ENCODE measurements at places on chromosomes 5 and 9.

GRCh38 chr9:135002336-135002735, 84.6 kb upstream of the FCN1 start:
- DNase-seq = no peak

GRCh38 chr9:80127920-80128319, 556.2 kb downstream of the TLE4 start:
- no peak for DNase-seq

GRCh38 chr5:178383919-178384815, 151.6 kb upstream of the PHYKPL start:
- no peak for DNase-seq

DNA sequence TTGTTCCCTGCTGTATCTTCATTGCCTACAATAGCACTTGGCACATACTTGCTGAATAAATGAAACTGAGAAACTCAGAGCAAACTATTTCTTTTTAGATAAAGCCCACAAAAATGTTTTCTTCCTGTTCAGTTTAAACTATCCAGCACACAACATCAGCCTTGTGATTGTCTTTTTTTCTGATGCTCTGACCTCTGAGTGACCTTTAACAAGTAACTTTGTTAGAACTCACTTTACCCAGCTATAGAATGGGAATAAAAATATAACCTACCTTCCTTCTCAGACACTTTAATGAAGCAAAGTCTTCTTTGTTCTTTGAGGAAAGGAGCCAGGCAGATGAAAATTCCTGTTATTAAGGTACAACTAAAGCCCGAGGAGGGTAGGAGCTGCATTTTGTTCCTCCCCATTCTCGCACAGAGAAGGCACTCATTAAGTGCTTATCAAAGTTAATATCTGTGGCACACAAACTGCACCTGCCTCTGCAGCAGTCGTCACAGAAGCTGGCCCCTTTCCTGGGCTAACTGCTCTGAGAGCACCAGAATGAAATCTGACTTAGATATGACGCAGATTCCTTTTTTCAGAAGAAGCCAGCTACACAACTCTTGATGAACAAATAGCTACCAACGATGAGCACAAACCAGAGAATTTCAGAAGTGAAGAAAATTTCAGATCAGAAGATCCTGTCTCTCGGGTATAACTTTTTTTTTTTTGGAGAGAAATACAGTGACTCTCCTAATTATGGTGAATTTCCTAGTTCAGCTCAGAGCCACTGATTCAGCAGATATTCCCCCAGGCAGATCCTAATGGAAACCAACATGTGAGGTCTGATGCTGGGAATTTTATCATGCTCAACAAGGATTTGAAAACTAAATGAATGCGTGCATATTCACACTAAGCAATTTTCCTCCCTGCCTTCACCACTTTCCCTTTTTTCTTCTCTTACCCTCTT, 31.0 kb upstream of the NR3C1 start:
- DNase-seq = peak; percentile 16

DNA sequence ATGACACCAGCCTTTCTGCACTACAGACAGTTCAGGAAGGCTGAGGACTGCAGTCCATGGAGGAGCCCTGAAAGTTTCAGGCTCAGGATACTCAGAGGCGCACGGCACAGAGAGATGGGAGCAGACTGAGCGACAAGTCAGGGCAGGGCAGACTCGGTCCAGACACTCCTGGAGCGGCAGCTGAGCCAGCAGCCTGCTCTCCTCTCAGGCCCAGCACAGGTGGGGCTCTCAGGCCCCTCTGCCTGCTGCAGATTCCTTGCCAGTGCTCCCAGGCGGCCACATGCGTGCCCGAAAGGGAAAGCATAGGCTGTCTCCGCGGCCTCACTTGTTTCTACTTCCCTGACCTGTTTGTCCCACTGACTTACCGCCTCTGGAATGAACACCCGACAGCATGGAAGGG, 228.3 kb downstream of the IRX2 start:
- DNase-seq = no peak

- DNase-seq = no peak
Measured at GRCh38 chr5:44665101-44665701, 143.5 kb upstream of the MRPS30 start.

- DNase-seq = no peak
Measured at GRCh38 chr9:15469862-15470261, 40.9 kb downstream of the PSIP1 start.

DNA sequence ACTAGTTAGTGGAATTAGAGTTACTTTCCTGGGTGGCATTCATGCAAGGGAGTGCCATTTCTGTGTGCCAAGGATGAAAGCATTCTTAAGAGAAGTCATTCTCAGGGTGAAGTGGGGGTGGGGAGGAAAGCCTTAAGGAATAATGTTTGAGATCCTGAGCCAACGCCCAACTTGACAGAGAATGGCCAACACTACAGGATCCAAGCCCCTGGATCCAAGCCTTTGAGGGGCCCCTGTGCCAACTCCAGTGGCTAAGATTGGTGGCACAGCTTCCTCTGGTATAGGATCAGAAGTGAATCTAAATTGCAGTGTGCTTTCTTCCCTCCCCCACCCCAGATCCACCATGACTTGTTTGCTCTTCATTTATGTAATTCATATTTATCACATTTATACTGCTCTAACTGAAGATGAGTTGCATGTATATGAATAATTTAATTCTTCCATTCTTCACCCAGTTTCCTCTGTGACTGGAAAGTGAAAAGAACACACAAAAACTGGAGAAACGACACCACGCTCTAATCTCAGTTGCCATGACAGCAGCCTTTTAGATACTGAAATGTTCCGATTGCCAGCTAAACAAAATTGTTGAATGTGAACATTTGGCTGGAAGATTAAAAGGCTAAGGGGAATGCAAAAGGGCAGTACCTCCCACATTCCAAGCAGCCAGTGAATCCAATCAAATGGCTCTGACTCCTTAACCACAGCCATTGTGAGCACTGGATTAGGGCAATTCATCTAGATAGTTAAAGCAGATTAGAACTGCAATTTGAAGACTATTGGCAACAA, 4.5 kb downstream of the ZNF608 start:
- DNase-seq = no peak

DNA sequence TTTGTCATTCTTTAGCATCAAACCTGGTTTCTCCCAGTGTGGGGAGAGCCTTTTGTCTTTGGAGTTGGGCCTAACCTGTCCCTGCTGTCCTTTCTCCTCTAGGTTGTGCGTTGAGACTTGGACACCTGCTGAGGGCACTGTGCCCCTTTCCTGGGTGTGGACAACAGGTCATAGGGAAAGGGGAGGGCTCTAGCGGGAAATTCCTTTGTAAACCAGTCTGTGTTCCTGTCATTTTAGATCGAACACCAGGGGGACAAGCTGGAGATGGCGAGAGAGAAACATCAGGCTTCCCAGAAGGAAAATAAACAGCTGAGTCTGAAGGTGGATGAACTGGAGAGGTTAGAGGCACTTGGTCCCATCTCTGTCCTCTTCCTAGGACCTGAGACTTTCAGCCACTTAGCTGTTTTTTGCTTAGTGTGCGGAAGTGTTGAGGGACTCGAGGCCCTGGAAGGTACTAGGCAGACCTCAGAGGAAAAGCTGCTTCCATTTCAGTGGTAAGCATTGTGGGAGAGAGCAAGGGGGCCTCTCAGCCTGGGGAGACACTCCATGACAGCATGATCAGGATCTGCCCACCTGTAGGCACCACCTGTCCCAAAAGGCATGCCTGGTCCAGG, 8.6 kb upstream of the GLE1 start:
- DNase-seq = no peak

DNA sequence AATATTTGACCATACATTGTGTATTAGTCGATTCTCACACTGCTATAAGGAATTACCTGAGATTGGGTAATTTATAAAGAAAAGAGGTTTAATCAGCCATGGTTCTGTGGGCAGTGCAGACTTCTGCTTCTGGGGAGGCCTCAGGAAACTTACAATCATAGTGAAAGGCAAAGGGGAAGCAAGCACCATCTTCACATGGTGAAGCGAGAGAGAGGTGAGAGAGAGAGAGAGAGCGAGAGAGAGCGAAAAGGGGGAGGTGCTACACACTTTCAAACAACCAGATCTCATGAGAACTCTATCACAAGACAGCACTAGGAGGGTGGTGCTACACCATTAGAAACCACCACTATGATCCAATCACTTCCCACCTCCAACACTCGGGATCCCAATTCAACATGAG, 4.1 kb upstream of the GRAMD2B start:
- DNase-seq = no peak

- no peak for DNase-seq
Measured at GRCh38 chr9:76818271-76818670, 54.0 kb downstream of the PCA3 start.

- no peak for DNase-seq
Measured at GRCh38 chr5:32854473-32854872, 143.4 kb downstream of the NPR3 start.

GRCh38 chr9:86792136-86792535, 155.2 kb downstream of the GAS1 start:
- no peak for DNase-seq

DNA sequence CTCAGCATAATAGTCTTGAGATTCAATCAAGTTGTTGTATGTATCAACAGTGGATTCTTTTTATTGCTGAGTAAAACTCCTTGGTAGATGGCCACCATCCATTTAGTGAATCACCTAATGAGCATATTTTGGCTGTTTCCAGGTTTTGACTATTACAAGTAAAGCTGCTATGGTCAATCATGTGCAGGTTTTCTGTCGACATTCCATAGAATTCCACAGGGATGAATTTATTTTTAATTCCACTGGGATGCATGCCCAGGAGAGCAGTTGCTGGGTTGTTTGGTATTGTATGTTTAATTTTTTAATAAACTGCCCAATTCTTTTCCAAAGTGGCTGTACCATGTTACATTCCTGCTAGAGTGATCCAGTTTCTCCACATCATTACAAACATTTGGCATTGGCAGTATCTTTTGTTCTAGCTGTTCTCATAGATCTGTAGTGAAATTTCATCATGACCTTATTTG, 10.5 kb upstream of the S1PR3 start:
- DNase-seq = no peak

- no peak for DNase-seq
Measured at GRCh38 chr5:179185256-179185940, 125.2 kb downstream of the ZNF354C start.

- no peak for DNase-seq
Measured at GRCh38 chr5:143554918-143555477, 151.5 kb upstream of the NR3C1 start.

GRCh38 chr5:113634957-113635356, 121.5 kb downstream of the YTHDC2 start:
- DNase-seq = no peak

- no peak for DNase-seq
Measured at GRCh38 chr9:123645126-123645525, 284.8 kb downstream of the DENND1A start.

DNA sequence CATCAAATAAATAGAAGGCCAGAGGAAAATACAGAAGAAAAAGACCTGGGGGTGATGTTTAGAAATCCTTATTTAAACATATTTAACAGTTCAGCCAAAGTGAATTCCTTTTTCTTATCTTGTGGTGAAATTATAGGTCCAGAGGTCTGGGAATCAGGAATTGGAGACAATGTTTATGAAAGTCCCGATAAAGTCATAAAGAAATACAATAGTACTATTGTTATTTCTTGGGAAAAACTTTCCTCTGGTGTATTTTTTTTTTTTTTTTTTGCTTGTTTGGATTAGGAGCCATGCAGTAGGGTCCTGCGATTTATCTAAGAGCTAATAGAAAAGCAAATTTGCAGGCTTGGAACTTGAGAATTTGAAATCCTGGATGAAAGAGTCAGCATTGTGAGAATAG, 426 bp downstream of the C7 start:
- DNase-seq = no peak

DNA sequence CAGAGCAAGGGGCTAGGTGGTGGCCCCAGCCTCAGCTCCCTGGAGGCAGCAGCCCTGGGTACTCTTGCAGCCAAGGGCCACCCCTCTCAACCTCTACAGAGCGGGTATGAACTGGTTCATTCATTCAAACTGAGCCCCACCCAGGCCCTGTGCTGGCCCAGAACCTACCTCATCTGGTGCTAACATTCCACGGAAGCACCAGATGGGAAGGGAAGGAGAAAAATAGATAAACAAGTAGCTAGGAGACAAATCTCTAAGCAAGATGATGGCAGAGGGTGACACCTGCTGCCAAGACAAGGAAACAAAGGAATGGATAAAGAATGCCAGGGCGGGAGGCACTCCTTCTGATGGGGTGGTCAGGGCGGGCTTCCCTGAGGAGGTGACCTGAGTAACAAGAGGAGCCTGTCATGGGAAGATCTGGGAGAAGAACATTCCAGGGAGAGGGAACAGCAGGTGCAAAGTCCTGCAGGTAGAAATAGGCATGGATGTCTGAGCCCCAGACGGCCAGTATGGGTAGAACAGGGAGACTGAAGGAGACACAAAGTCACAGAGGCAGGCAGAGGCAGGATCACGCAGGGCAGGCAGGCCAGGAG, 6.1 kb downstream of the ST6GALNAC4 start:
- DNase-seq = no peak

DNA sequence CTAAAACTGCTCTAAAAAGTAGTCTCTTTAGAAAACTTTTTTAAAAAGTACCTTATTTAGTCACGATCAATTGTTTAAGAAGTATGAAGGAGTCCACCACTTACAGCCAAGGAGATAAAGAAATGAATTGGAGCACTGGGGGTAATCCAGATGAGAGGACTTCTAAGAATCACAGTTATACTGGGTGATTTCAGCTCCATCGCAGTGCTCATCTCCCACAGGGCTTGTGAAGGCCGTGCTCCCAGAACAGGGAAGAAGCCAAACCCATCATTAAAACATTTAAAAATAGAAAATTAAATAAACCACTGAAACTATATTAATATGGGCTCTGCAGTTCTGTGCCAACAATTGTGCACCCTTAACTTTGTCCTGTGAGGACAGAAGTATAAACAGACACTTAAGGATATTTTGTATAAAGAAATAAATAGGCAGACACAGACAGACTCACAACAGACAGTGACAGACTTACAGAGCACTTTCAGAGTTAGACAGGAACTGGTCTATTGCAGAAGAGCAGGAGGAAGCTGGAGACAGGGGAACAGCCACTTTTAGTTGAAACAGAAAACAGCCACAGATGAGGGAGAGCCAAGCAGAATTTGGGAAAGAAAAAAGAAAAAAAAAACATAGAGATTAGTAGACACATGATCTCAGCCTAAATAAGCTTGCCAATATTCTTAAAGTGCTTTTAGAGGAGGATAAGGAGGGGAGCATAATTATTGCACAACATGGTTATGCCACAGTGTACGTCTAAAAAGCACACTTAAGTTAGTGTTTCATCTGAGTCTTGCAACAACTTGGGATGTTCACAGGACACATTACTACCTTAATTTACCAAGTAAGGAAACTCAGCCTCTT, 81.8 kb downstream of the FBXO38 start:
- no peak for DNase-seq

Measured in effector memory CD8-positive, alpha-beta T cell (primary cell).